ENCODE measurements at places on chromosomes 1 and 21.

GRCh38 chr1:14392859-14393365, 205.6 kb upstream of the KAZN start:
- DNase-seq, result no peak

DNA sequence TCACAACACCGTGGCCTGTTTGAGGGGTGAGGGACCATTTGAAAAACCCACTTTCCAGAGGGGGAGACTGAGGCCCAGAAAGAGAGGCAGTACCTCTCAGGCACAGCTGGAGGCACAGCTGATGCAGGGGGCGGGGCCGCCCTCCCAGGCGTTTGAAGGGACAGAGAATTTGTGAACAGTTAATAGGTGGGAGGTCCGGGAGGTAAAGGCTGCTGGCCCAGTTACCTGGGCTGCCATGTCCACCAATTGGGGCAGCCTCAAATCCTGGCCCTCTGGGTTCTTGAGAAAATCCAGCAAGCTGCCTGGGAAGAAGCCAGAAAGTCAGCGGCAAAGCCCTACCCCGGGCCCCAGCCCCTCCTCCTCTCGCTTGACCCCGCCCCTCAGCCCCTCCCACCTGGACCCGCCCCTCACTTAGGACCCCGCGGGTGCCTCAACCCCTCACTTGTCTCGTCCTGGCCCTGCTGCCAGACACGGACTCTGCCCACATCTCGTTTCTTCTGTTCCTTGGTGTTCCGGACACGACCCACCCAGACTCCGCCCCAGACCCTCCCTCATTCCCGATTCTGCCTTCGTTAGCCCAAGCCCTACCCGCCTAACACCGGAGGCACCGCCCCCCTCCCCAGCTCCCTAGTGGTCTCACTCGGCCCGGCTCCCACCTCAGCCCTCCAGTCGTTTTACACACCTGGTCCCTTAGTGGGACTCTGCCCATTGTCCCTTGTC, 10.8 kb upstream of the AHDC1 start:
- no peak for DNase-seq

DNA sequence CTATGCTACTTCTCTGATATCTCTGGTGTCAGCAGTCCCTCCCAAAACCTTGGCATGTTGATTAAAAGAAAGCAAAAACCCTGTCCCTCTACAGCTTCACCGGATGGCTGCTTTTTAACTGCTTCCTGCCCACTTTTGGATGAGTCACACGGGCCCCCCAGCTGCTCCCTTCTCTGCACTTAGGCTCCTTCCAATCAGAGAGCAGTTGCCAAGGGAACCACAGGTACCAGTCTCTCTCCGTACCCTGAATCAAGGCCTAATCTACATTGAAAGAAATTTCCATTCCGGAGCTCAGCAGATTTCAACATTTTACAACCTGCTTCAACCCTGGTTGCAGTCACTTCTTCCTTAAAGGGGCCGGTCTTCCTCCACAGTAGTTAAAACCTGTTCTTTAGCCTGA, 70.6 kb upstream of the GJB5 start:
- DNase-seq, result no peak

DNA sequence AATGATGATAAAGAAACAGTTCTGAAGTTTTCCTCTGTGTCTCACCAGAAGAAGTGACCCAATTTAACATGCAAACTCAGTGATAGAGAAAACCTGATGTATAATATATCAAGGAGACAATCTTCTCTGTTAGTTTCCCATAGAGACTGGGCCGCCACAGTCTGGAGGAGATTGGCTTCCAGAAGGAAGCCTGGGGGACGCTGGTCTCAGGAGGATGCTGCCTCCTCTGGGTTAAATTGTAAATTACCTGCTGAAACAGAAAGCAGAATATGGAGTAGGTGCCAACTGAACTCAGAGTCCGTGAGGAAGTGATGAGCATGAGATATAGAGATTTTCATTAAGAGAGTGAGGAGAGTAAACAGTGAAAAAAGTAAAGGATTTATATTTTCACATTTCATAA, 15.8 kb downstream of the OR14I1 start:
- no peak for DNase-seq

DNA sequence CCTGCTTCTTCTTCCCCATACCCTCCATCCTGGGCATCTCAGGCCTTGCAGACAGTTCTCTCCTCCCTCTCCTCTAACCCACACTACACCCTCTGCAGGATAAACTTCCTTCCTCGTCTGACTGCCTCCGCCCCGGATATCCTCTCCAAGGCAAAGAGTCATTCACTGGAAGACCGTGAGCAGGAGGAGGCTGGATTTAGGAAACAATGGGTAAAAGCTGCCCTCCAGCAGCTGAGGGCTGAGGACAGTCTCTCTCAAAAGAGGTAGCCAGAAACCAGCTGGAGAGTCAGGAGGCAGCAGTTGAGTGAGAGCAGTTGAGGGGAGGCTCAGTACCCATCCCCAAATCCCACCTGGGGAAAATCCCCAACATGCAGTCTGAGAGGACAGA, 1.4 kb downstream of the CSRP1 start:
- peak; percentile 65 for DNase-seq

DNA sequence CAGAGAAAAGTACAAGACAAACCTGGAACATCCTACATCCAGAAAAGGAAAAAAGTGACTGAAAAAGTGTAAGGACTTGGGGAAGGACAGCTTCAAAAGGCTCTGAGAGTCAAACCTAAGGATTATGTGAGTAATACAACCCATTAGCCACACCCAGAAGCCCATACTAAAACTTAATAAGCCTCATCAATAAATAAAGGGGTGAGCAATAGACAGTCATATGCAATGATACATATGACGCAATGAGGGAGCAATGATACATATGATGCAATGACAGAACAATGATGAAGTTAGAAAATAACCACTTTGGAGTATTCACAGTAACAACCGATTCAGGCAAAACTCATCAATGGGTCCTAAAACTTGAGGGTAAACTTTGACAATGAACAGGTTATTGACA, 50.1 kb downstream of the BRWD1 start:
- no peak for DNase-seq

GRCh38 chr1:160058087-160058486, 11.9 kb downstream of the KCNJ10 start:
- DNase-seq, result no peak

GRCh38 chr1:220699044-220699443, 8.9 kb downstream of the C1orf115 start:
- DNase-seq, result no peak

DNA sequence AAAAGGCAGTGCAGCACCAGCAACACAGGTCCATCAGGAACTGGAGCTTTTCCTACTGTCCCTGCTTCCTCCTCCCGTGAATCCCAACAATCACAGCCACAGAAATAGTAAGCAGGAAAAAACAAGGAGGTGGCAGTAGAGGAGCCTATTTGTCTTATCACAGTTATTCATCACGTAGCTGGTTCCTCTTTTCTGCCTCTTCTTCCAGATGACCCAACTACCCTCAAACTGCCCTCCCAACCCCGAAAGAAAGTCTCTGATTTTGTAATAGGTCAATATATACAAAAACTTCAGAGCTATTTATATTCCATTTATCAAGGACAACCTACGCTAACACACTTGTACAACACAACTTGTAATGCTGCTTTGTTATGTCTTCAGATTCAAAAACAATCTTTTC, 21.4 kb downstream of the GNB1 start:
- no peak for DNase-seq

DNA sequence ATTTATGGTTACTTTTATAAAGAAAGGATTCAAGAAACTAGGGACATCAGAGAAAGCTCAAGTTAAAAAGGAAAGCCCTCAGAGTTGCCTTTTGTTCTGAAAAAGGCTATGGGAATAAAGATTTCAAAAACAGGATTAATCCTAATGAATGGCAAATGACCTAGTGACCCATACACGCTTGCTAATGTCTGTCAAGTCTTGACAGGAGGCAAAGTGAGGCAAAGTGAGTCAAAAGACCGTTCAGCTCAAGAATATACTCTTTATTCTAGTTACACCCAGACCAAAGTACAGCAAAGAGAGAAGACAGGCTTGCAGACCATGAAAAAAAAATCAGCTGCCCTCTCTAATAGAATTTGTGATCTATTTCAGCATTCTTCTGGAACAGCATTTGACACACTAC, 3.5 kb downstream of the ZNF436 start:
- DNase-seq, result no peak

DNA sequence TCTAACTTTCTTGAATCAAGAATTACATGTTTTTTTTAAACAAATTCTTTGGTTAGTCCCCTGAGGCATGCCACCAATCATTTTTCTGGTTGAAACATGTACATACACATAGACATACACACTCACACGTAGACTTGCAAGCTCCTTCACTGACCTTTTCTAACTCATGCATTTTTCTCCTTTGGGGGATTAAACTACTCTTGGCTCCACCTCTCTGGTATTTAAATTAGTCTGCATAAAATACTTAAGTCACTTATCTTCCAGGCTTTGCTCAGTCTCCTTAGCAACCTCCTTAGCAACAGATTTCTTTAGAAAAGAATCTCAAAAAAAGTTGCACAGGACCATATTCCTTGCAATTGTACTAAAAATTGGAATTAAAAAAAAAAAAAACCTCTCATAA, 440.9 kb upstream of the LRRC7 start:
- no peak for DNase-seq

- DNase-seq, result no peak
Measured at GRCh38 chr1:82517586-82517985, 716.9 kb downstream of the ADGRL2 start.

GRCh38 chr1:65066419-65066765, 81.6 kb upstream of the AK4 start:
- no peak for DNase-seq
